ENCODE measurements at places on chromosomes 1 and 21.

DNA sequence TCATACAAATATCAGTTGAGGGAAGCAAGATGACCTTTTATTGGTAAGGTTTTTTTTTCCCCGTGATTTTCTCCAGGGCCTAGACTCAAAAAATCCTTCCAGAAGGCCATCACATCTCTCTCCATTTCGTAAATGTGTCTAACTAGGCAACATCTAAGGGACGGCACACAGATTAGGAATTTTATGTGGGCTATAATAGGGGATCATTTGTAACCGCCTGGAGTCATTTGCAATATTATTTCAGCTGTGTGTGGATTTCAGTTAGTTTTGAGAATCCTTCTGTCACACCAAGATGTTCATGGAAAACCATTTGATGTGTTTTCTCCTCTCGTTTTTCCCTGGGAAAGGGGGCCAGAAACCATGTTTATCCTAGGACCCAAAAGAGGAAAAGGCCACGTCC, 63.1 kb downstream of the ATP5PO start:
- DNase-seq = no peak

GRCh38 chr1:57857809-57858208, 433.9 kb upstream of the DAB1 start:
- DNase-seq = no peak

- DNase-seq = no peak
Observed at GRCh38 chr1:159839116-159839849, 12.6 kb downstream of the SLAMF8 start.

DNA sequence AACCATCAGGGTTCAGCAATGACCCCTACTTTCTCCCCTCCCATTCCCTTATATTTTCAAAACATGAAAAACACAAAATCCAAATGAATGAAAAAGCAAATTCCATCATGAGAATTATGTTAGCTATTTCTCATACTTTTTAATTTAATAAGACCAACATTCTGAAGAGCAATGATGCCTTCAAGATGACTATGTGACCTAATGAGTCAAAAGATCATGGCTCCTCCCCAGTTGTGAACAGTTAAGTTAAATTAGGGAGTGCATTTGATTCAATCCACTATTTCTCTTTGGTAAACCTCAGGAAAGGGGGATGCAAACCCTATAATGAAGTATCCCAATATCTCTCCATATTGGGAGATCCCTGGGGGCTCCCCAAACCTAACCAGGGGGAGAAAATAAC, 36.5 kb downstream of the PUM1 start:
- DNase-seq = no peak

DNA sequence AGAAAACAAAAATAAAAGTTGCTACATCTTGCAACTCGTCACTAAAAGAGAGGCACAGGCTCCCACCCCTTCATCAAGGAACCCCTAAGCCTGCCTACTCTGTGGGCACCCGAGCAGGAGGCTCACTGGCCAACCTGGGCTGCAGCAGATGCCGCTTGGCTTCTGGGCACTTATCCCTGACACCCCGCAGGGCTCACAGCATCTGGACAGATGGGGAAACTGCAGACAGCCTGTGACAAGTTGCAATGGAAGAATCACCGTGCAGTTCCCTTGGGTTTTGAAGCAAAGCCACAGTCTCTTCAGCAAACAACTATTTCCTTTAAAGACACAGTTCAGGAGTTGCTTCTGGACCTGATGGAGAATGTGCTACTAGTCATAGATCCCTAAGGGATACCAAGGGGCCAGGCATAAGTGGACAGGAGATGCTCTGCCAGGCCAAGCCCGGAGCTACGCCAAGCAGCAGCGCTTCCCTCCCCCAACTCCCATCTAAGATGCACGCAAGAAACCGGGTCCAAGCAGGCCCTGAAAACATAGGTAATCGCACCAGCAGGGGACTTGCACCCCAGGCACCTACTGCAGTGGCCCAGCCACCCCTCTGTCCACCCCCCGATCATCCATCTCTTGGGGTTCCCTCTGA, 170.6 kb downstream of the NPHP4 start:
- no peak for DNase-seq

GRCh38 chr1:36843906-36844610, 190.3 kb downstream of the GRIK3 start:
- no peak for DNase-seq

- DNase-seq = no peak
Observed at GRCh38 chr1:150487763-150488115, 520 bp downstream of the TARS2 start.

- no peak for DNase-seq
Observed at GRCh38 chr1:20047096-20047495, 22.9 kb upstream of the PLA2G5 start.

GRCh38 chr1:64526312-64526711, 56.4 kb downstream of the CACHD1 start:
- DNase-seq = no peak

DNA sequence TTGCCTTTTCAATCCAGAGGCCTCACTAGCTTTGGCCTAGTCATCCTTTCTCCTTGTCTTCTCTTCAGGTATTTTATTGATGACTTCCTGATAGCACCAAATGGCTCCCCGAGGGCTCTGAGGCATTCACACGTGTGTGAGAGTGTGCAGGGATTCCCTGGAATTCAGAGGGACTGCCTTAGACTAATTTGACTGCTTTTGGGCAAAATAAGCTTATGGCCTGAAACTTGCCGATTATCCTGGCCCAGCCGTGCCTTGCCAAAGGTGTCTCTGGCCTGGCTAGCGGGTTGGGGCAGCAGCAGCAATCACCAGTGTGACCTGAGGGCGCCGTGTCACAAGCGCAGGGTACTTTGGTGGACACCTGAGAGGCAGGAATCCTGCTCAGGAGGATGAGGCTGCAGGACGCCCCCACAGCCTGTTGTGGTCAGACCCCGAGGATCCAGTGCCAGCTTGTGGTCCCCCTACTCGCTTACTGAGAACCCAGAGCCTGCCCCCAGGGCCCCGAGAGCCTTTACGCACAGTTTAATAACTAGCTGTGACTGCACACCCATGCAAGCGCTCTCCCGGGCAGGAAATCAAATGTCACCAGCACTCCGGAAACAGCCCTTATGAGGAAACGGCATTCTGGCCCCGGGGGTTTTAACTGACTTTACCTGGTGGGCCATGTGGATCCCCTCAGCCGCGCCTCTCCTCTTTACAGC, 62.8 kb upstream of the PDE9A start:
- no peak for DNase-seq

- no peak for DNase-seq
Observed at GRCh38 chr1:231810415-231810814, 183.8 kb downstream of the DISC1 start.

DNA sequence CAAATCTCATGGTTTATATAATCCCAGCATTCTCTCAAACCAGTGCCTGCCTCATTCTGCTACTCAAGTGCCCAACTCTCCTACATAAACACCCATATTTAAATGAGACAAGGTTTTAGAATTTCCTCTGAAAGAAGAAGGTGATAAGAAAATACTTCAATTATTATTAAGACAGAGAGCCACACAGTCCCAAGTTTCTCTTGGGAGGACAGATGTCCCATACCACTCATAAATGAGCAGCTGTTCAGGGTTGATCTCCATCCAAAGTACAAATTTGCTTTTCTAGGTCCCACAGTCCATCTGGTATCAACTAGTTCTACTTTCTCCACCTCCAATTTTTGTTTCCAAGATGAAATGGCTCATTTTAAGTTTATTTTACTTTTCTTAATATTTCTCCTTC, 11.3 kb downstream of the DCAF8 start:
- no peak for DNase-seq

DNA sequence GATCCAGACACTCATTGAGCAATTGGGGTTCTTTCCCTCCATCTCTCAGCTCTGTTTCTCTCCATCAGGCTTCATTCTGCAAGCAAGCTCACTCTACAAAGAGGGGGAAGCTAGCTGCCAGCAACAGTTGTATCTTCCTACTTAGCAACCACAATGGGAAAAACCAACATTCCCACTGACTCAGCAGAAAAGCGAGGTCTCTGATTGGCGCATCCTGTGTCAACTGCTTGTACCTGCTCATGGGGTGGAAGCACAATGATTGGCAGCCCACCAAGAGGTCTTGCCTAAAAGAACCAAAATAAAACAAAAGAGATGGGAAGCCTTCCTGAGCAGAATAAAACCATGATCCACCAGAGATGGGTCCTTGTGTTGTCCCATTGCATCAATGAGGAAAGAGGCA, 4.0 kb upstream of the CDA start:
- no peak for DNase-seq

DNA sequence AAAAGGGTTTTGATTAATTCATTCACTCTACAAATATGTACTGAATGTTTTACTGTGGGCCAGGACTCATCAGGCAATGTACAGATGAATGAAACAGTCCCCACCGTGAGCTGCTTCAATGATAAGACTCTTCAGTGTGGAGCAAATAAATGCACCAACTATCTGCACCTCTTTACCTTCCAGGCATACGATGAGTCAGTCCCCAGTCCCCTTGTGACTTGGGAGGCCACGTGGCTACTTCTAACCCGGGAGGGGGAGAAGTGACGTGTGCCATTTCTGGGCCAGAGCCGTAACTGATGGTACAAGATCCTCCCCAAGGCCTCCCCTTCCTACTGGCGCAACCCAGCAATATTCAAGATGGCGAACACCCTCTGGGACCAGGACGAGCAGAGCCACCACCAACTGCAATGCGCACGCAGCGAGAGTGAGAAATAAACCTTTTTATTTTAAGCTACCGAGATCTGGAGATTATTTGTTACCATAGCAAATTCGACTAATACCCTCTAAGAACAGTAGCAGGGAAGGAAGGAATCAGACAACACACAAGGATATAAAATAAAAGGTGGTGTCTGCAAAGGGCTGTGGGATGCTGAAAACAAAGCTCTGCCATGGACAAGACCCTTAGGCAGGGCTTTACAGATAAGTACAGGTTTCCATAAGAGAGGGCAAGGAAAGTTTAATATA, 74.5 kb downstream of the NPHP4 start:
- DNase-seq = no peak

DNA sequence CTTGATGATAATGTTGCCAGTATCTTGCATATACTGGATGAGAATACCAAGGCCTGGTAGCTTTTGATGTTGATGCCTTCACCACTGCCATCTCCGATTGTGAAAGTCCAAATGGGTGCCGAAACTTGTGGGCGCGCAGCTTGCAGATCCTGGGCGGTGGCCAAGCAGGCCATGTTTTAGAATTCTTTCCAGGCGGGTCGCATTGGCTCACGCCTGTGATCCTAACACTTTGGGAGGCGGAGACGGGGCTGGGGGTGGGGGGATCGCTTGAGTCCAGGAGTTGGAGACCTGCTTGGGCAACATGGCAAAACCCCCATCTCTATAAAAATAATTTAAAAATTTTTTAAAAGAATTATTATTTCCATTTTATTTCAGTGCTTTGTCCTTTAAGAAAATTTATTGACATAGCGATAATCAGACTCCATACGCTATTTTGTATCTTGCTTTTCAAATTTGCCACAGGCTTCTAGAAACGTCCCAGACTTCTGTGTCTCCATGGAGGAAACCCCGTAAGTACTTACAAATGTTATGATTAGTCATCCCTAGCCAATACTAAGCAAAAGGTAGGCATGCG, 592 bp upstream of the ZNF326 start:
- no peak for DNase-seq

Measured in activated naive CD4-positive, alpha-beta T cell (primary cell).